RPMI7951 (cell line): ENCODE measurements at places on chromosomes 5 and 9. TPM values are rescaled to one million over a fixed set of nuclear protein-coding genes. Genes with fewer than 3 reads are reported as not detected.

Gene N4BP3
- 0.12 and 0.29 TPM in 2 replicates for total RNA-seq

Gene DDX4
- not detected in 2 replicates for total RNA-seq

Gene PPP2R2B
- total RNA-seq: 0.68 TPM in 1 of 2 replicates, not detected in the other

Gene PCDHB8
- 0.10 and 0.12 TPM in 2 replicates for total RNA-seq

Gene WNT8A
- not detected in 2 replicates for total RNA-seq

DNA sequence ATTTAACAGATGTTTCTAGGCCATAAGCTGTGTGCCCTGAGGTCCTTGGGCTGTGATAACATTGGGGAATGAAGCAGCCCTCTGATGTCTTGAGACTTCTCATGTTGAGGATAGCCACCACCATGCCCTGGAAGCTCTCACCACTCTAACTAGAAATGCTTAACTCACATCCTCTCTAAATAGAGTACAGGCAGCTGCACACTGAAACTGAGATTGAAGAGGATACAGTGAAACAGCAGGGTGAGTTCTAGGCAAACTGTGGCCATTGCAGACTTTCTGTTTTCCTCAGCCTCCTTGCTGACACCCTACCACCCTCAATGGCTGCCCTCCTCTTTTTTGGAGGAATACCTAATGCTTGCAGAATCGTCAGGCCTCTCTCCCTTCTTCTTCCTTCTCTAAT is 22.4 kb downstream of the UTP15 start:
- no peak for DNase-seq

DNA sequence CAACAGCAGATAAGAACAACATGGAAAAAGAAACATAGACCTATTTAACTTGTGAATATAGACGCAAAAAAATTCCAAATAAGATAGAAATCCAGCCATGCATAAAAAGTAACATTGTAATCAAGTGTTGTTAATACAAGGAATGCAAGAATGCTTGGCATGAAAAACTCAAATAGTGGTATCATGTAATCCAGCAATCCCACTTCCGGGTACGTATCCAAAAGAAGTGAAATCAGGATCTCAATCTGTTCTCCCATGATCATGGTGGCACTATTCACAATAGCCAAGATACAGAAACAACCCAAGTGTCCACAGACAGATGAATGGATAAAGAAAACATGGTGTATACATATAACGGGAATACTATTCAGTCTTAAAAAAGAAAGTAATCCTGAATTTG is 437.4 kb downstream of the ARHGEF28 start:
- DNase-seq: peak; percentile 17

DNA sequence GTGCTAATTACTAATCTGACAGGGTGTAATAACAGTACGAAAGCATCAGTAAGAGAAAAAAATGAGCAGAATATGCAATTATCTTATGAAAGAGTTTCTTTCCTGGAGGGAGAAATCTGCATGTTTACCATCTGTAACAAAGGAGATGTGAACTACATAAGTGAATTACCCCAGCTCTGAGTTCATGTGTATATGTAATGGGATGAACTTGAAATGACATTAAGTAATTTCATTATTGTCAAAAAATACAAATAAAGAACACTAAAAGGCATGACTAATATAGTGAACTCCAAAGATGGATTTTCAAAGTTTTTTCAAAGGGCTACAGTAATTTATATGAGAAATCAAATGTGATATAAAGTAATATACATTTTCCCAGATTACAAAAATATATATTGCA is 944.0 kb downstream of the MAT2B start:
- no peak for DNase-seq

GRCh38 chr5:178213003-178213461 is 8.7 kb downstream of the HNRNPAB start:
- DNase-seq: no peak

- DNase-seq: peak; percentile 72
Observed at GRCh38 chr5:177500685-177501522, 3.5 kb upstream of the PDLIM7 start.

GRCh38 chr9:115367780-115368525 is 250.0 kb upstream of the TNC start:
- DNase-seq: no peak

GRCh38 chr5:177359451-177359851 is 1.7 kb downstream of the RGS14 start:
- no peak for DNase-seq

- no peak for DNase-seq
Observed at GRCh38 chr9:138058181-138058580, 180.6 kb downstream of the CACNA1B start.

GRCh38 chr9:101796044-101796443 is 57.6 kb upstream of the GRIN3A start:
- DNase-seq: no peak

GRCh38 chr9:38727497-38728001 is 7.6 kb upstream of the FAM240B start:
- DNase-seq: peak; percentile 19

GRCh38 chr5:140140435-140140834 is 14.7 kb downstream of the IGIP start:
- no peak for DNase-seq

- DNase-seq: peak; percentile 41
Observed at GRCh38 chr9:84278130-84278529, 62.4 kb downstream of the SLC28A3 start.
